Activated T-helper 9 cell treated with anti-CD3 and anti-CD28 coated beads, Interleukin-2, amount 50 U/mL, for 16 hours (primary cell): ENCODE measurements at places on chromosomes 11 and 22.

DNA sequence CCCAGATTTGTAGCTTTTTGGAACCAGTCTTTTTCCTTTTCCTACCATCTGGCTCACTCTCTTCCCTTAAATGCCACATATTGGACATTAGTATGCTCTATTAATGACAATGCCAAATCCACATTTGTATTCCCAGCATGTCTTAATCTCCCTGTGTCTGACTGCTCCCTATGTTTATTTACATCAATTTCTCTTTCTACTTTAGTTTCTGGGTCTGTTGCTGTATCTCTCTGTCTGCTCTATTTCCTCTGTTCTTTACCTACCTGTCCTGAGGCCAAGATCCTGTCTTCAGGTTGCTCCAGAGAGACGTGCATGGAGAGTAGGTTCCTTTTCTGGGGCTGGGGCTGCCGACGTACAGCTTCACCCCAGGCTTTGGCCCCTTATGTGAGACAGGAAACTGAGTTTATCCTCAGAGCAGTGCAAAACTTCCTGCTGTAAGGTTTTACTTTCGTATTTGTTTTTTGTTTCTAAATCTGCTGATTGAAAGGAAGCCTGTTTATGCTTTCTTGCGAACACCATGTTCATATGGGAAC, 25.6 kb downstream of the OR2AG2 start:
- DNase-seq = peak; percentile 15

DNA sequence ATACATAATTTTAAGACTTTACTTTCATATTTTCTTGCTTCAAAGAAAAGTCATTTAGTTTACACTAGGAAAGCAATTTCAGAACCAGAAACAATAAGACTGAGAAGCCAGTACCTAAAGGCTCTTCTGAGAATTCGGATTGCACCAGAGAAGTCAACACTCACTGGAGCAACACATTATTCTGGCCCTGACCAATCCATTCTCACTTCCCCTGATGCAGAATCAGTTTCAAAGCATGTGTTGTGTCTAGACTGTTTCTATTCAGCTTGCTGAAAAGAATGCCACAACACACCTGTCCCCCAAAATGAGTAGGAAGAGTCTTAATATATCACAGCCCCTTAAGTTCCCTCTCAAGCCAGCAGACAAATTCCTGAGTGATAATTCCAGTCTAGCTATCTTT, 1074.3 kb upstream of the TENM4 start:
- no peak for DNase-seq

GRCh38 chr11:66365711-66366619, 5.6 kb downstream of the SLC29A2 start:
- DNase-seq = no peak

DNA sequence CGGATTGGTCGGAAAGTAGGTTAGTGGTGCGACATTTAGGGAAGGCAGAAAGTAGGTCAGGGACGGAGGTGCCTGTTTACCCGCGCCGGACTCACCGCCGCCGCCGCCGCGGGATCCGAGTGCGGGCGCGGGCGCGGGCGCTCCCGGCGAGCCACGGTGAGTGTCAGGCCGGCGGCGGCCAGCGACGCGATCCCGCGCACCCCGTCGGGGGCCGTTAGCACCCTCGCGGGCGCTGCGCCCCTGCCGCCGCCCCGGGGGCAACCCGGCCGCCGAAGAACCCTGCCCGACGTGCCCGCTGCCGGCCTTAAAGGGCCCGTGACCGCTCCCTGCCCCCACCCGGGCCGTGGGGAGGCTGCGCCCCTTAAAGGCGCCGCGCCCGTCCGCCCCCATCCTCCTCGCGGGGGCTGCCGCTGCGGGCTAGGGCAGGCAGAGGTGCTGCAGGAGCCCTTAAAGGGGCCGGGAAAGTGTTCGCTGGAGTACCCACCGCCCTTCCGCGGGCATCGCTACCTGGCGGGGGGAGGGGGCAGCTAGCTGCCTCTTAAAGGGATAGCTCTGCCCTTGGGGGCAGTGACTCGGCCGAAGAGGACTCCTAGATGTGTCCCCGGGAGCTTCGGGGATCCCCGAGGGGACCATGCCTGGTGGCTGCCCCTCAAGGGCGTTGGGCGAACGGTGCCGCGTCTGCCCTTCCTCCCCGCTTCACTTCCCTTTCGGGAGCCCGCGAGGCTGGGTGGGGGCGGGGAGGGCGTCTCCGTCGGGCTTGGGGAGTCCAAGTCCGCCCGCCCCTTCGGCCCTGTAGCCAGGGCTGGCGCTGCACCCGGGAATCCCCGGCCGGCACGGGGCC, at the start of gene BMAL1:
TSS of gene BMAL1 (plus strand) at position 23 of the 841 bp plus-strand sequence. CDS start 76,519 bp downstream, outside the sequence.
- DNase-seq = peak; percentile 47

DNA sequence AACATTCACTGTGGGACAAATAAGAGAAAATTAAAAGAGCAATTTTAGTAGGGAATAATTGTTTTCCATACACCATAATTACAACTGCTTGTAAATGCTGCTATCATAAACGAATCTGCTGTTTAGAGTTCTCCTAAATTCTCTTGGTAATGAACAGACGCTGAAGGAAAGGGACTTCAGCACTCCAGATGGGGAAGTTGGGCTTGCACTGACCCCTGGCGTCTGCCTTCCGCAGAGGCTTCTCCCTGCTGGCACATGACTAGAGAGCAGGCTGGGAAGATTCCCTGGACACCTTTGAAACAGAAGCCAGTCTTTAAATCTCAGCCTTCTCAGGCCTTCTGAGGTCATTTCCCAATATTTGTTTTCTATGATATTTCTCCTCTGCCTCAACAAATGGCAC, 84.1 kb downstream of the NXPE2 start:
- DNase-seq = no peak

GRCh38 chr11:66846671-66847091, 3.4 kb downstream of the RCE1 start:
- DNase-seq = no peak

DNA sequence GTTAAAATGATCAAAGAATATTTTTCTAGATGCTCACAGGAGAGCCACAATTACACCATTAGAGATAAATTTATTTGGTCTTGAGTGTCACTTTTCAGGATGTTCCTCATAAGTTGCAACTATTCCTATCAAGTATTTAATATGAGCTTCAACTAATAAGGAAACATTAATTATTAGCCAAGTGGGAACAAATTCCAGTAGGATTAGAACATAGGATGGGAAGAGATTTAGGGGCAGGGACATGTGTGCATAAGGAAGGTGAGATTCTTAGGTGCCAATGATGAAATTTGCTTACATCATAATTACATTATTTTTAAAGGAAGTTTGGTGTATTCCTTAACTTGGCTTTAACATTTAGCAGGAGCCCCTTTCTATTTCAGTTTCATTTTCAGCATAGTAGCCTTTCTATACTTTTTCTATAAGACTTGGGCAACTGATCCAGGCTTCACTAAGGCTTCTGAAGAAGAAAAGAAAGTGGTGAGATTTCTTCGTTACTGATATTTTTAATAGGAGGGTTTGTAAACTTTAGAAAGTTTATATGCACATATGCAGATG, 38.8 kb downstream of the CSRP3 start:
- no peak for DNase-seq

DNA sequence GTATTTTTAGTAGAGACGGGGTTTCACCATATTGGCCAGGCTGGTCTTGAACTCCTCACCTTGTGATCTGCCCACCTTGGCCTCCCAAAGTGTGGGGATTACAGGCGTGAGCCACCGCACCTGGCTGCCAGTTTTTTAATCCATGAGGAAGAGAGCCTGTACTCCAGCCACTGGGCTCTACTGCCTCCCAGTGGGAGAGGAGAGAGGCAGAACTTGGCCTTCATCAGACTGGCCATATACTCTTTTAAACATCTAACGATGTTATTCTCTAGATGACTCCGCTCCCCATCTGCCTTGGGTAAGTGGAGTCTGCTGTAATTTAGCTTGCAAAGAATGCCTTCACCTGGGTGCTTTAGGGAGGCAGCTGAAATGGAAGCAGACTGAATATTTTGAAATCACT, 34.6 kb downstream of the SLC6A5 start:
- DNase-seq = no peak

DNA sequence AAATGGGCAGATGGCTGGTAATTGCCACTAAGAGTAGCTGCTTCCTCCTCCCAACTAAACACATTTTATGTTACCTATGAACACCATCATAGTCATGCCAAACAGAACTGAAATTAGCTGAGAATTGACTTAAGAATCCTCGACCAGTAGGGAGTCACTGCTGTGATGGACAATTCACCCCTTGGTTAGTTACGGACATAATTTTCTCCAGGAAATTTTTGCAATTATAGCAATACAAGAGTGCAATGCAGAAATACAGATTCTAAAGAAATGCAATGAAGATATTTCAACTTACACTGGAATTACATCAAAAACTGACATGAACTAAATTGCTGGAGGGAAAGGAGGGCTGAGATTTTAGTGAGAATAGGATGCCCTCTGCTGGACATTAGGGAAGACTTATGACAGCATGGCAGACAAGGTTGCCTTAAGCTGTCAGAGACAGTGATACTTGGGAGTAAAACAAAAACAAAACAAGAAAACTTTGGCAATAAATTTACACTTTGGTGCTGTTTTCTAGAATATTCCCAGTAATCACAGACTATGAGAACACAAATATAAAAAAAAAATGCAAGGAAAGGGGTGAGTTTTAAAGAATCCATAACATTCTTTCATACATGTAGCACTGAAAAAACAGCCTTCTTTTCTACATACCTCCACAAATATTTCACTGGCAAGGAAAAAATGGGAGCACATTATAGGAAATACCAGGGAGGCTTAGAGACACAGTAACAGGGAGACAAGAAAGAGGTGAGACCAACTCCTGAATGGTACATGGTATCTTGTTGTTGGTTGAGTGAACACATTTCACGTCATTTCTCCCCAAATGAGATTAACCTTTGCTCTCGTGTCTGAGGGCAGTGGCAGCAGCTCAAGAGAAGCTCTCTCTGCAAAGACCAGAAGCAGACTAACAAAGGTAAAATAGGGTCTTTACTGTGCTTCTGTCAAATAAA, 11.2 kb upstream of the PPP2R1B start:
- DNase-seq = no peak

DNA sequence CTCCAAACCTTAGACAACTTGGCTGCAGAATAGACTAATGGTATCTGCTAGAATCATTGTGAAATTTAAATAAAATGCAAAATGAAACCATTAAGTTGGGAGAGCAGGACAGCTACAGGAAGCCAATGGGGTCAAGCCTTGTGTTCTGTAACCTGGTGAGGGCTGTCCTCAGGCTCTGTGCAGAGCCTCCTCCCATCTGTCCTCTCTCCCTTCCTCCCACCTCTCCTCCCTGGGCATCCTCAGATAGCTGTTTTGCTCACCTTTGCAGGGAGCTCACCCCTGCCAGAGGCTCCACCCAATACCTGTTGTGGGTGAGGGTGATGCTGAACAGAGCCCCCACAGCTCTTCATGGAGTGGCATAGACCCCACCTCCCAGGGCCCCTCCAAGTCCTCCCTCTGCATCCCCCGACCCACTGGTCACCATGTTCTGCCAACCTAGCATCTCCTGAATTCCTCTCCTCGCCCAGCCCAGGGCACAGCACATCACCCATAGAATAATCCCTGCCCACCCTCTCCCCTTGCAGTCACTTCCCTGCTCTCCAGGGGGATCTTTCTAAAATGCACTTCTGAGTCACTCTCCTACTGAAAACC, 100.3 kb downstream of the PDE2A start:
- DNase-seq = no peak

- DNase-seq = no peak
These were observed 1.7 kb downstream of the USP35 start for GRCh38 chr11:78190374-78190773.

DNA sequence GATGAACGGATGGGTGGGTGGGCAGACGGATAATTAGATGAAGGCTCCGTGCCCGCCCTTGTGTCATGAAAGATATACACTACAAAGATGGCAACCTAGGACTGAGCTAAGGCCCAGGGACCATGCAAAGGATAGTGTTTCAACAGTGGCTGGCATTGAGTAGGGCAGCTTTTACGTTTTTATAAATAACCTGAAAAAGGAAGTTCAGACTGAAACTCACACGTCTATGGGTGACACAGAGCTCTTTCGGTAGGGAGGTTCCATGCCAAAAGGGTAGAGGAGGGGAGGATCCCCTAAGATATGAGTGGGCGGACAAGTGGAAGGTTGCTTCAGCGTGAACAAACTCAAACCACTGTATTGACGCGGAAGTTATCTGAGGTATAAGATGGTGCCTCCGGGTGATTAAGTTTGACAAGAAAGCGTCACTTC, 90.5 kb downstream of the UBASH3B start:
- peak; percentile 33 for DNase-seq

DNA sequence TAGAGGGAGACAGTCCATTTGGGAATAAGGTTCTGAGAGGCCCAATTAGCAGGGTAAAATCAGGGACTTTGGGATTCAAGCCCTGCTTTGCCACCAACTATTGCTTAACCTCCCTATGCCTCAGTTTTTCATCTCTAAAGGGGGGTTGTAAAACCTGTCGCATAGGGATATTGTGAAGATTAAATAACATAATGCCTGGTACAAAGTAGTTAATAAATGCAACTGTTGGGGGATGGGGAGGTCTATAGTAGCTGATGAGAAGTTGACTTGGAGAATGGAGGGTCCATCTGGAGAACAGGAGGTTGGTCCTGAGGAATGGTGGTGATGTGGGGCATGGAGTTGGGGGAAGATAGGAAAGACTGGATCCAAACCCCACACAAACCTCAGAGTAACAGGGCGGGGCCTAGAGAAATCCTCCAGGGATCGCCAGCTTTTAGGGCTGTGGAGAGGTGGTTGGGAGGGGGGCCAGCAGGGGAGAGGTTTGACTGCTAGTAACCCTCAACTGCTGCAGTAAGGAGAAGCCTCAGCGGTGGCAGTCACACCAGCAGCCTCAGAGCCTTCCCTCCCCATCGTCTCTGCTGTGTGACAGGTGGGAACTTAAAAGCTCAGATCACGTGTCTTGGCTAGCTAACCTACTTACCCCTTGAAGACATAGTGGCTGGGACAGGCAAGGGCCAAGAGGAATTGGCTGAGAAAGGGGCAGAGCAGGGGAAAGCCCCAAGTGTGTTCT, 1.1 kb upstream of the ABCG4 start:
- no peak for DNase-seq

GRCh38 chr22:35380537-35381423, at the start of gene HMOX1:
HMOX1 (plus strand) TSS chr22:35381096; CDS start chr22:35381174, 78 bp downstream.
- DNase-seq = peak; percentile 19

GRCh38 chr11:61924064-61924455, 6.7 kb upstream of the RAB3IL1 start:
- no peak for DNase-seq

DNA sequence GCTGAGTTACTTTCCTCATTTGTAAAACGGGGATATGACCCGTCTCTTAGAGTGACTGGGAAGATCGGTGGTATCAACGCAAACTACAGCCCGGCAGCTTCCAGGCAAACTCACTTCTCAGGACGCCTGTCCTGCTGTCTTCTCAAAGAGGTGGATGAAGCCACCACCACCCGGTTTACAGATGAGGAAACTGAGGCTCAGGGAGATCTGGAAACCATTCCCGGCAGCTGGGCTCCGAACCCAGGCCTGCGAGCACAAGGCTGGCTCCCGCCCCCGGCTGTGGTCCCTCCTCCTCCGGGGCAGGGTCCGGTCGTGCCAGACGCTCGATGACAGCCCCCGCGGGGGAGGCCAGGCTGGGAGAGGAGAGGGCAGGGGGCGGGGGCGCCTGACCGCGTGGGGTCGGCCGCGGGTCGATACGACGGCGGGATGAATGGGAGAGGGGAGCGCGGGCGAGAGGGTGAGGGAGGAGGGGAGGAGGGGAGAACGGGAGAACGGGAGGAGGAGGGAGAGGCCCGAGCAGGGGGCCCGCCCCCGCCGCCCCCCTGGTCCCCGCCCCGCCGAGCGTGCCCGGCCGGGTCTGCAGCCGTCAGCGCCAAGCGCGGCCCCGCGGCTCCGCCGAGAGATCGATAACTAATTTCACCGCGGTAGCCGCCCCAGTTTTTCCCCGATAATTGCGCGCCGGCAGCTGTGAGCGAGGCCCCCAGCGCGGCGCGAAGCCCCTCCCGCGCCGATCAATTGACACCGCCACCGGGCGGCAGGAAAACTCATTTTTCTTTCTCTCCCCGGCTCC, 14.0 kb downstream of the IGLL1 start:
- DNase-seq = no peak

GRCh38 chr22:37126383-37126782, 16.9 kb upstream of the TMPRSS6 start:
- no peak for DNase-seq
